ENCODE measurements at places on chromosomes 6 and 20.

GRCh38 chr20:17992847-17993513 lies 24.2 kb downstream of the MGME1 start:
- DNase-seq = no peak

GRCh38 chr20:19304886-19305415 lies 92.5 kb downstream of the SLC24A3 start:
- peak; percentile 70 for DNase-seq

DNA sequence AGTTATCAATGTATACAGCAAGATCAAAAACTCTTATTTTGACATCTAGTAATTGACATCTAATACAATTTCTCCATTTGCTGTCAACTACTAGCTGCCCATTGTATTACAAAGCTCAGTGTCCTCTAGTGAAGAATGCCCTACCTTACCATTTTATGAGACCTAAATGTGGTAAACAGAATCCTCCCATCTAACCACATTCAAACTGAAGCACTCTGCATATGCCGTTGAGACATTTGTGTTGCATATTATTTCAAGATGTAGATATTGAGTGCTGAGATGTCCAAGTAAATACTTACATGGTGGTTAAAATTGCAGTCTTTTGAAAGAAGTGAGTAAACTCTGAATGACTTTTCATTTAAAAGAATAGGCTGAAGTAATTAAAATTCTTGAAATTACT lies 597 bp upstream of the GLYATL3 start:
- DNase-seq = no peak

GRCh38 chr6:98639089-98639635 lies 195.2 kb upstream of the POU3F2 start:
- no peak for DNase-seq

- peak; percentile 97 for DNase-seq
Observed at GRCh38 chr6:27809939-27810767, 102.0 kb downstream of the OR2B2 start.

GRCh38 chr6:126923807-126924206 lies 194.7 kb upstream of the RSPO3 start:
- DNase-seq = no peak

- no peak for DNase-seq
Observed at GRCh38 chr6:88662653-88663174, 300.7 kb downstream of the RNGTT start.

DNA sequence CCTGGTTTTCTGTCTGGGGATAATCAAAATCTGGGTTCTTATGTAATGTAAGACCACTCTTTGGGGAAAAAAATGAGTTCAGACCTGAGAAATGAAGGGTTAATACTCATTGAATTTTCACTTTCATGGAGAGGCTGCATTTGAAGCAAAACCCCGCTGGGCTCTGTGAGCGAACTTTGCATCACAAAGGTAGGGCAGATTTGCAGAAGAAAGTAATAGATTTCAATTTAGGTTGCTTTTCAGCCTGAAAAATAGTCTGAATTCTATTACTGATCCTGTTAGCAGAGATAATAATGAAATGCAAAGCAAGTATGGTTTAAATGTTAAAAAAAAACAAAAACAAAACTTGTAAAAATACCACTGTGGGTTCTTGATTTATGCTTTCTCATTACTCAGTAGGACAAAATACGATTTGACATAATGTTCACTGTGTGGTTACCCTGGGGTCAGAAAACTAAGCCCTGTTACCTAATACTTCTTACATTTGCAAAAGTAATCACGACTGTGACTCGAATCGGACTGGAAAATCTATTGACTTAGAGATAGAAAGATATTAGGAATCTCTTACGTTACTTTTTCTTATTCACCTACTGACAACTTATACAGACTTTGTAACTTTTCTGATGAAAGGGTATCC lies 72.2 kb downstream of the UST start:
- no peak for DNase-seq

DNA sequence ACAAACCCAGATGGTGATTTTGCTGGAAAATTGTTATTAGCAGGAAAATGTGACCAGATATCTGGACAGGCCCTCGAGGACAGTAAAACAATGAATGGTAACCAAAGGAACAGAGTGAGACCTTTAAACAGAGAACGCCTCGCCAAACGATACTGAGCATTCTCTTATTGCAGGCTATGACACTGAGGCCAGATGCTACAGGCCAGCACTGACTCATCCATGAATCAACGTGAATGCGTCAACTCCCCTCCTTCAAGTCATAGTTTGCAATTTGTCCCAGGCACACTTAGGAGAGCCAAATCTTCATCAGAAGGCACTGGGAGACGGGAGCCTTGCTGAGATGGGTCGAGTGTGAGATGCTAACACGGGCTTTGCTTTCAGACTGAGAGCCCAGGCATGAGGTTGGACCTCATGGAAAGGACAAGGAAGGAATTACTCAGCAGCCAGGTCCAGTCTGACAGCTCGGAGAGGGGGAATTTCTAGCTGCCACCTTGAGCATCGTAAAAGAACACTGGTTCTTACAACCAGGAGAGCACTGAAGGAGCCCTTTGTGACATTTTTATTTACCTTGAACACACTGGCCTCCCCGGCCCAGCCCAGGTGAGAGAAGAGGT lies 60.7 kb downstream of the BMP7 start:
- DNase-seq = no peak

GRCh38 chr6:50978380-50979170 lies 159.9 kb downstream of the TFAP2B start:
- DNase-seq = no peak

- DNase-seq = peak; percentile 39
Observed at GRCh38 chr20:1567392-1568162, 10.1 kb upstream of the SIRPD start.

DNA sequence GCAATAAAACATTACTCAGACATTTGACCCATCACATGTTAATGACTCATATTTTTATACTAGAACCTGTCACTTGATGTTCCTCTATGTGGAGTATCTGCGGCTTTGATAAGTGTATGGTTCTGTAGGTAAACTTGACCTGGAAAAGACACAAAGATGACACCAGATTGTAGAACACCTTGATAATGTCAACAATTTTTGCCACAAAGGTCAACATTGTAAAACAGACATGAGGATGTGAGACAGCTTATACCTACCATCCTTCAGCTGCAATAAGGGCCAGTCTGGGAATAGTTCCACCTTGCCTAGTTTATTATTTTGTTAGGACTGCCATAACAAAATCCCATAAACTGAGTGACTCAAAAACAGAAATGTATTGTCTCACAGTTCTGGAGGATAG lies 202.4 kb downstream of the LMBRD1 start:
- no peak for DNase-seq

DNA sequence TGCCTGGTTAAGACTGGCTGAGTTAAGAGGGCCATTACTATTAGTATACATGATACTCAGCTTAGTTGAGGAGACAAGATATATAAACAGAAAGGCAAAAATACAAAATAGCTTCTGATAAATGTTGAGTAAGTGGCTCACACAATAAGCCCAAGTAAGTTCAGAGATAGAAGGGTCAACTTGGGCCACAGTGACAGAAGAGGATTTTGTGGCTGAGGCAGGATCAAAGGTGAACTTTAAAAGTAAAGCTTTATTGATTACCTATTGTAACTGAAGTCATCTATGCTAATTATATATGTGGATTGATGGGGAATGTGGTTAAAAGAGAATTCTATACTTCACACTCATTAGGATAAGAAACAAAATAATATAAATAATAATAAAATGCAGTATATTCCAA lies 80.8 kb downstream of the PHACTR2 start:
- no peak for DNase-seq

GRCh38 chr6:111741177-111741952 lies 131.9 kb downstream of the FYN start:
- DNase-seq = no peak

- peak; percentile 60 for DNase-seq
Observed at GRCh38 chr20:5928836-5929715, 21.3 kb downstream of the TRMT6 start.

DNA sequence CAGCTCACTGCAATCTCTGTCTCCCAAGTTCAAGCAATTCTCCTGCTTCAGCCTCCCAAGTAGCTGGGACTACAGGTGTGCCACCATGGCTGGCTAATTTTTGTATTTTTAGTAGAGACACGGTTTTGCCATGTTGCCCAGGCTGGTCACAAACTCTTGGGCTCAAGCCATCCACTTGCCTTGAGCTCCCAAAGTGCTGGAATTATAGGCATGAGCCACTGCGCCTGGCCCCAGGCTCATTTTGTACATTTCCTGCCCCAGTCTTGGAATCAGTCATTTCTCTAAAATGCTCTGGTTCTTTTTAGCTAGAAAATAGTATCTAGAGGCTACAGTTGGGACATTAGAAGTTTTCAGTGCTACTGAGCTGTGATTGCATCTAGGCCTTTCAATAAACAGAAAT lies 13.5 kb downstream of the MANBAL start:
- no peak for DNase-seq

DNA sequence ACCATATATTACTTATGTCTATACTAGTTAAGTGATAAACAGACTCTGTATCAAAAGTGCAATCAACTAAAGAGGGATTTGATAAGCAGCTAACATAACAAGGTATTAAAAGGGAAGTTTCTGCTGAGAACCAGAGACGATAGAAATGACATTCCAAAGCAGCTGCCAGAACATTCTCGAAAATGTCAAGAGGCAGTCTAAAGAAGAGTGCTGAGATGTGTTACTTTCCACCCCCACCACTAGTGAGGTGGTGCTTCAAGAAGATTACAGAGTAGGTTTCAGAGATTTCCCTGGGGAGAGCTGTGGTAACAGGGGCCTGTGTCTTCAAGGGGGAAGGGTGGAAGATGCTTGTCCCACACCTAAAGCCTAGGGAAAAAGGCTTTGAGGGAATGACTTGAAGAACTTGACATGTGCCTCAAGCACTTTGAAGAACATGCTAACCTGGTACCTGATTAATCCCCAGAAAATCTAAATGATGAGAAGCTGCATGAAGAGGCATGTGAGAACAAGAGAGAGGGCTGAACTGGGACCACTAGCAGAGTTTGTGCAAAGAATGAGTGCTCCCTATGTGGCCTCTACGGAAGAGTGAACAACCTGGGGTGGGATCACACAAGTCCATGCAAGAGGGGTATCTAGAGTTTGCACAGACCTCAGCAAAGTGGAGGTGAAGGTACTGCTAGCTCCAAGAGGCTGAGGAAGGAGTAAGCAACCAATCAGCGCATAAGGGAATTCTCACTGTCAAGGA lies 5.0 kb downstream of the FAM184A start:
- DNase-seq = no peak

GRCh38 chr20:36988494-36988966 lies 37.0 kb upstream of the SAMHD1 start:
- peak; percentile 51 for DNase-seq

- DNase-seq = peak; percentile 55
Observed at GRCh38 chr20:7859356-7859802, 80.9 kb downstream of the HAO1 start.

- no peak for DNase-seq
Observed at GRCh38 chr20:23160536-23161243, 74.6 kb upstream of the CD93 start.

GRCh38 chr6:160102956-160103824 lies 18.4 kb upstream of the SLC22A1 start:
- peak; percentile 9 for DNase-seq

- no peak for DNase-seq
Observed at GRCh38 chr6:43953256-43953655, 174.0 kb downstream of the MRPL14 start.

- DNase-seq = no peak
Observed at GRCh38 chr6:27556406-27556805, 83.5 kb upstream of the ZNF184 start.

- peak; percentile 85 for DNase-seq
Observed at GRCh38 chr6:12903246-12903645, 186.7 kb downstream of the PHACTR1 start.

DNA sequence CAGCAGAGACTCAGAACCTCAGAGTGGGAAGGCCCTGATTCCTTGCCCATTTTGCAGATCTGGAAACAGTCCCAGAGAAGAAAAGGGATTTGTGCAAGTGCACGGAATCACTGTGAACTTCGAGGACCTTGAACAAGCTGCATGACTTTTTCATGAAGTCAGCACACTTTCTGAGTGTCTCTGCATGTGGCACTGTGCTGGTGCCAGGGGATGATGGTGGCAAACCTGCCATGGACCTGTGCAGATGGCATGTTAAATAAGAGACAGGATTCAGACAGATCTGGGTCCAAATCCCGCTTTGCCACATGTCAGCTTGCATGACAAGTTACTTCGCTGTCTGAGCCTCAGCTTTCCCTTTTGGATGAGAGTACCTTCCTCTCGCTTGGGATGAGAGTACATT lies 26.8 kb downstream of the ZNF831 start:
- DNase-seq = no peak

- no peak for DNase-seq
Observed at GRCh38 chr6:70797625-70798024, 129.9 kb downstream of the SMAP1 start.

DNA sequence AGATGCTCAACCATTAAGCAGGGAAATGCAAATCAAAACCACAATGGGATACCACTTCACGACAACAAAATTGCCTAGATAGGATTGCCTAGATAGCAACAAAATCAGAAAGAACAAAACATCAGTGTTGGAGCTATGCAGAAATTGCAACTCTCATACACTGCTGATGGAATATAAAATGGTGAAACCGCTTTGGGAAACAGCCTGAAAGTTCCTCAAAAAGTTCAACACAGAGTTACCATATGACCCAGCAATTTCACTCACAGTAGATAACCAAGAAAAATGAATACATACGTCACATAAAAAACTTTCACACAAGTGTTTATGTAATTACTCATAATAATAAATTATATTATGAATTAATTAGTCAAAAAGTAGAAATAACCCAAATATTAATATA lies 78.3 kb downstream of the MAFB start:
- peak; percentile 77 for DNase-seq

DNA sequence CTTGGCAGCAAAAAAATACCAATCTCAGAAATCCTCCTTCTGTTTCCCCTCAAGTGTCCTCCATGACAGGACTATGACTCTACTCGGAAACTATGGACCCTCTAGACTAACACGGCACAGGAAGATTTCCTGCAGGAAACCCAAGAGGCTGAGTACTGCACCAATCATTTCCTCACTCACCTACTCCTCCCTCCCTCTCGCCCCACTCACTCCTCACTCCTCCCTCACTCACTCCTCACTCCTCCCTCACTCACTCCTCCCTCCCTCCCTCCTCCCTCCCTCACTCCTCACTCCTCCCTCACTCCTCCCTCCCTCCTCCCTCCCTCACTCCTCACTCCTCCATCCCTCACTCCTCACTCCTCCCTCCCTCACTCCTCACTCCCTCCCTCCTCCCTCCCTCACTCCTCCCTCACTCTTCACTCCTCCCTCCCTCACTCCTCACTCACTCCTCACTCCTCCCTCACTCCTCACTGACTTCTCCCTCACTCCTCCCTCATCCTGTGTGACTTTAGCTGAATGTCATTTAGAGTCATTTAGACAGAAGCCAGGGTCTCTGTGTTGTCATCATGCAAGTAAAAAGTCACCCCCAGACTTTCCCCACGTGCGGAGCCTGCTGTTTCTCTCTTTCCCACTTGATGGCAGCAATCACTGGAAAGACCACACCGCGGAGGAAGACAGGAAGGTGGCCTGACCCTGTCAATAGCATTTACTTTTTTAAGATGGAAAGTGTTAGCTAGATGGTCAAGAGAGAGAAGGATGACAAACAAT lies 226.8 kb upstream of the PDE10A start:
- no peak for DNase-seq

Measured in inflammatory macrophage treated with lipopolysaccharide for 4 hours (primary cell).